Keratinocyte (primary cell): ENCODE measurements at places on chromosomes 2 and 18. TPM values are rescaled to one million over a fixed set of nuclear protein-coding genes. Genes with fewer than 3 reads are reported as not detected.

DNA sequence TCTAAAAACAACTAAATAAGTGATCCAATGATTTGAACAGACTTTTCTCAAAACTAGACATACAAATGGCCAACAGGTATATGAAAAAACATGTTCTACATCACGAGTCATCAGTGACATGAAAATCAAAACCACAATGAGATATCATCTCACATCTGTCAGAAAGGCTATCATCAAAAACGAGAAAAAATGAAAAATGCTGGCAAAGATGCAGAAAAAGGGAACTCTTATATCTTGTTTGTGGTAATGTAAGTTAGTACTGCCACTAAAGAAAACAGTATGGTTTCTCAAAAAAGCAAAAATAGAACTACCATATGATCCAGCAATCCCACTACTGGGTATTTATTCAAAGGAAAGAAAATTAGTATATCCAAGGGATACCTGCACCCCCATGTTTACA is 255.3 kb upstream of the FBXO11 start:
- no peak for DNase-seq

DNA sequence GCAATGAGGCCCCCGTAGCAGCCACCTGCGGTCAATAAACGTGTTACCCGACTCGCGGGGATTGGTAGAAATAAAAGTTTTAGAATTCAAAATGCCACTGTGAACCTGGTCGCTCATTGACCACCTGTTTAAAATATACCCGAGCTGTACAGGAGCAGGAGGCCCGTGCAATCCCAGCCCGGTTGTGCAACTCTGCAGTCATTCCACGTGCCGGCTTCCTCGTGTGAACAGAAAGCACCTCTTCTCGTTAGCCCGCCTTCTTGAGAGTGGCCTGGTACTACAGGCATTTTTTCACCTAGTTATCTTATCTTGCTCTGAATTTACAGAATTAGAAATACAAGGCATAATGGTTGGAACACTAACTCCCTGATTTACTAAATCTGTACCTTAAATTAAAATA is 660.7 kb downstream of the GALR1 start:
- no peak for DNase-seq

GRCh38 chr2:234528410-234529148 is 31.7 kb upstream of the ARL4C start:
- no peak for DNase-seq

- no peak for DNase-seq
These were observed 188.7 kb upstream of the TWIST2 start for GRCh38 chr2:238659231-238659630.

- DNase-seq, result no peak
These were observed 49.3 kb upstream of the GALNT3 start for GRCh38 chr2:165843351-165843750.

- DNase-seq, result no peak
These were observed 185.5 kb downstream of the KCNS3 start for GRCh38 chr2:18063826-18064470.

- DNase-seq, result no peak
These were observed 204.8 kb upstream of the PARD3B start for GRCh38 chr2:204340511-204340910.

DNA sequence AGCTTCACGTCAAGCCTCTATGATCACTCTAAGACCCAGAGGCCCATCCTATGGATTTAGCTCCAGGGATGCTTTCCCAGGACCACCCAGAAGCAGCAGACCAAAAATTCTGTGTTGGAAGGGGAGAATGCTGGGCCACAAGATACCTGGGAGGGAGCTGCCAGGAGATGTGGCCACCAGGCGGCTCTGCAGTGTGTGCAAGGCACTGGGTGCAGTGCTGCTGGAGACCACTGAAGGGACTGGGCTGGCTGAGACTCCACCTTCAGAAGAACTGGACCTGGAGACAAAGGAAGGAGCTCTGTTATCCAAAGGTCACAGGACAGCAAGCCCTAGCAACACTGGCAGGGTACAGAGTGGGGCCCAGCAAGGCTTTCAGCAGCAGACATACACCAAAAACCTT is 34.0 kb downstream of the KANSL3 start:
- DNase-seq, result no peak

GRCh38 chr2:240245706-240246105 is 105.2 kb upstream of the OTOS start:
- DNase-seq, result no peak

GRCh38 chr2:220946552-220946951 is 625.6 kb downstream of the EPHA4 start:
- DNase-seq, result peak; percentile 28

DNA sequence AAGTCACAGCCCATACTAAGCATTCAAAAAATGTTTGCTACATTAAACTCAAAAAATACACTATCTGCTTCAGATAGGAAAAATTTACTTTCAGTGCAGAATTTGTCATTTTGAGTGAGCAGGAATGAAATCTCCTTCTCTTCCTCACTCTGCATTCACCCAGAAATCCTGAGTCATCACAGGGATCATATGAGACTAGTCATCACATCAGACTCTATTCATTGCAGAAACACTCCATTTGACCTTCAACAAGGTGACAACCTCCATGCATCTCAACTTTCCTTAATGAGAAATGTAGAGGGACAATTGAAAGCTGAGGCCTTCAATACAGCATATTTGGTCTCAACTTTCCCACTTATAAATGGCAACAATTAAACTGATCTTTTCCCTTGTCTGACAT is 130.4 kb upstream of the CYP26B1 start:
- no peak for DNase-seq

DNA sequence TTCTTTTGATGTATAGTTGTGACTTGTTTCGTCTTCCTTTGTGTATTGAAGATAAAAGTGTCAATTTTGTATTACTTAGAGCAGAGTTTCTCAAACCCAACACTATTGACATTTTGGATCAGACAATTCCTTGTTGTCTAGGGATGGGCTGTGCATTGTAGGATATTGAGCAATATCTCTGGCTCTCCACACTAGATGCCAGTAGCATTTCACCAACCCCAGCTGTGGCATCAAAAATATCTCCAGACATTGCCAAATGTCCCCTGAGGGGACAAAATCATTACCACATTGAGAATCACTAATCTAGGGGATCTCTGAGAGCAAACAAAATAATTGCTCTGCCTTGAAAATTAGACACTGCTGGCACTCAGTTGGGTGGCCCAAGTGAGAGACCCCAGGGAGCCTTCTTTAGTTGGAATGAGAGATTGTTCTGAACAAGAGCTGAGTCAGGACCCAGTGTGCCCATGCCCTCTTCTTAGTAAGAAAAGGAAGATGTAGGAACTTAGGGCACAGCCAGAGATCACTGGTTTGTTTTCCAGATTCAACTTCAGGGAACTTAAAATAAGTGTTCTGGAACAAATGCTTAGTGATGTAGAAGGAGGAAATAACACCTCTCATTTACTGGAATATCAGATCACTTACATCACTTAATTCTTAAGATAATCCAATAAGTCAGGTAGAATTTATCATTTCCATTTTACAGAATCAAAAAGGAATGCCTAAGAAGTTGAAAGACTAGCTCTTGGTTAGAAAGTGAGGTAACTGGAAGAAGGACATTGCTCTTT is 466.6 kb upstream of the TNP1 start:
- no peak for DNase-seq

- no peak for DNase-seq
These were observed 22.8 kb downstream of the SGPP2 start for GRCh38 chr2:222447131-222447530.

DNA sequence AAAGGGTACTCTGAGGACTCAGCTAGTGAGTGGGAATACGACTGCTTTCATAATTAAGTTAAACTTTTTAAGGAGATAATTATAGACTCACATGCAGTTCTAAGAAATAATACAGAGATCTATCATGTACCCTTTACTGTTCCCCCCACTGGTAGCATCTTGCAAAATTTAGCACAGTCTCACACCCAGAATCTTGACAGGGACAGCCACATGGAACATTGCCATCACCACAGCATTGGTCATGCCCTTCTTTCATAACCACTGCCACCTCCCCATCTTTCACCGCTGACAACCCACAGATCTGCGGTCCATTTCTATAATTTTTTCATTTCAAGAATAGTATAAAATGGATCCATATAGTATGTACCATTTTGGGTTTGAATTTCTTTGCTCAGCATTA is 37.8 kb downstream of the ARHGEF4 start:
- no peak for DNase-seq

- no peak for DNase-seq
These were observed 2.1 kb downstream of the NABP1 start for GRCh38 chr2:191679818-191680600.

GRCh38 chr2:168355121-168355520 is 101.0 kb upstream of the CERS6 start:
- no peak for DNase-seq

- no peak for DNase-seq
These were observed 79.9 kb upstream of the OTOS start for GRCh38 chr2:240220371-240220770.

DNA sequence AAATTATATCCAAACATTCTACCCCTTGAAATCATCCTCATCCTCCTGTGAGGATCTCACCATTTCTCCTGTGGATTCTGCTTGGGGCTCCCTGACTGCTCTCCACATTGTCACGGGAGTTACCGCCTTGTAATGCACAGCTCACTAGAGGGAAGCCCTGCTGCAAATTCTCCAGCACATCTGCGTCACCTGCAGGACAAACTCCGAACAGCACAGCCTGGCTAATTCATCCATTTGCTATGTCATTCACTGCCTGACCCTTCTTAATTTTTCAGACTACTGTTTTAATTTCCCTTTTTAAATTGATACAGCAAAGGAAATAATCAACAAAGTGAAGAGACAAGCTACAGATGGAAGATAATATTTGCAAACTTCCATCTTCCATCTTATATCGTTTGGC is 627.4 kb downstream of the FBXO15 start:
- no peak for DNase-seq

DNA sequence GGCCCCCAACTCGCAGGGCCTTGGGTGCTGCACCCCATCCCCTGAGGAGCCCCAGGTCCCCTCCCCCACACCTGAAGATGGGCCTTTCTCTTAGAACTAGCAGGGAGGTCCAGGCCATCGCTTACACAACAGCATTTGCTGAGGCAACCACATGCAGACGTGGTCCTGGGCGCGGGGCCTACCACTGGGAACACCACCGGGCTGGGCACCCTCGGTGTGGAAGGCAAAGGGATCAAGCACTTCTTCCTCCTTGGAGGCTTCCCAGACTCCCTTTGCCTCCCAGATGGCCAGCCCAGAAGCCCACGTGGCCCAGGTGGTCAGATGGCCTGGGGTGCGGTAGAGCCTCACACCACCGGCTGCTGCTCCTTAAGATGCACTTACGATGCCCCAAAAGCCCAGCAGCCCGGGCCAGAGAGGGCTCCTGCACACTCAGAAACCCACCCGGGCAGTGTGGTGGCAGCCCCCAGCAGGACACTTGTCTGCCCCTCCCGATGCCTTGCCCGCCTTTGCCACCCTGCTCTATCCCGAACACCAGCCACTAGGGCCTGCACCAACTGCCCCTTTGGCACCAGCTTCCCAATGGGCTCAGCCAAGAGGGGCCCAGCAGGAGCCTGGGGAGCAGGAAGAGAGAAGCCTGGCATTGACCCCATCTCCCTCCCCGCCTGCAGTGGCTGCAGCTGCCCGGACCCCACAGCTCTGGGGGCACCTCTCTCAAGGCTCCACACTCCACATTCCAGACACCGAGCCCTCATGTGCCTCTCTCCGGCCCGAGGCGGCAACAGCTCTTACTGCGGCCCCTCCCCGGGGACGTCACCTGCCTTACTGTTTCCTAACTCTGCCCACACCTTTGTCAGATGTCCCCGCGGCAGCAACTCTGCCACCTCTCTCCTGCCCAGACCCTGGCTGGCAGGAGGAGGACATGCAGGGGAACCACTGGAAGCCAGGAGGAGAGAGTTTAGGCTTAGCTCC is 13.9 kb upstream of the MLPH start:
- DNase-seq, result no peak

- DNase-seq, result no peak
These were observed 107.8 kb downstream of the GFPT1 start for GRCh38 chr2:69279211-69279610.

The SLC16A14 gene
- polyA plus RNA-seq, result 0.34 to 0.97 TPM (median 0.67 TPM) in 3 replicates

The DTNB gene
- polyA plus RNA-seq, result 19.5 to 31.5 TPM (median 28.2 TPM) in 3 replicates

The MC4R gene
- polyA plus RNA-seq, result 0.03 TPM in 1 of 3 replicates, not detected in the others

The RNF144A gene
- polyA plus RNA-seq, result 1.1 to 1.4 TPM (median 1.3 TPM) in 3 replicates

The MRPL30 gene
- 26.5 to 45.2 TPM (median 27.5 TPM) in 3 replicates for polyA plus RNA-seq

The CD8B2 gene
- not detected in 3 replicates for polyA plus RNA-seq

The MAP3K20 gene
- polyA plus RNA-seq, result 23.9 to 31.7 TPM (median 28.1 TPM) in 3 replicates

The ZC3H15 gene
- polyA plus RNA-seq, result 57.7 to 116 TPM (median 74.9 TPM) in 3 replicates

The PCARE gene
- 0.01 TPM in 1 of 3 replicates, not detected in the others for polyA plus RNA-seq
